ENCODE measurements at places on chromosomes 6 and 20.

DNA sequence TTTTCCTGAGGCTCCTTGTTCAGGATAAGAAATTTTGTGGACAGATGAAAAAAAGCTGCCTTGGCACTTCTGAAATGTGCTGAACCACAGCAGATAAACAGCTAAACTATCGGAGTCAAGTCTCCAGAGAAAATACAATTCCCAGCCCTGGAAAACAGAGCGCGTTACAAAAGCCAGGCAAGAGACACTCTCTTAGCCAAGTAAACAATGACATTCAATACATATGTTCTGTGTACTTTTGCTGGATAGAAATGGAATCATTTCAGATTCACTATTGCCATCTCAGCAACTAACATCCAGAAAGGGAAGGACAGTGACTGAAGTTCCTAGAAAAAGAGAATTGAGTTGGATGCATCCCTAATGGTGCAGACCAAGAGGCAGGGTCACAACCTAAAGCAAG lies 196.8 kb upstream of the NRSN1 start:
- no peak for DNase-seq

GRCh38 chr20:41029150-41029901 lies 704 bp downstream of the TOP1 start:
- peak; percentile 57 for DNase-seq

GRCh38 chr6:161840380-161840779 lies 566.5 kb upstream of the AGPAT4 start:
- DNase-seq, result no peak

- peak; percentile 44 for DNase-seq
Observed at GRCh38 chr6:33702345-33702977, 9.0 kb downstream of the UQCC2 start.

DNA sequence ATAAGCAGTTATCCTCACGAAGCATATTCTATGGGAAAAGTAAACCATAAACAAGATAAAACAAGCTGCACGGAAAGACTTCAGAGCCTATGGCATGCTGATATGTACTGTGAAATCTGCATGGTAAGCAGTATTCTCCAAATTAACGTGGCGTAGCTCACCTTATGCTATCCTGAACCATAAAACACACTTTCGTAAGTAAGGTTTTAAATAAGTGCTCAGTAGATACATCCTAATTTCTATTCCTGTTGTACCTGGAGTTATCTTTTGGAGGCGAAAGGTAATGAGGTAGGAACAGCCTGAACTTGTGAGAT lies 208.7 kb downstream of the GMDS start:
- no peak for DNase-seq

- no peak for DNase-seq
Observed at GRCh38 chr6:33215271-33216116, 7.2 kb downstream of the RING1 start.

- no peak for DNase-seq
Observed at GRCh38 chr20:45647441-45648050, 16.5 kb upstream of the WFDC9 start.

- no peak for DNase-seq
Observed at GRCh38 chr6:22332711-22333110, 35.9 kb upstream of the PRL start.

DNA sequence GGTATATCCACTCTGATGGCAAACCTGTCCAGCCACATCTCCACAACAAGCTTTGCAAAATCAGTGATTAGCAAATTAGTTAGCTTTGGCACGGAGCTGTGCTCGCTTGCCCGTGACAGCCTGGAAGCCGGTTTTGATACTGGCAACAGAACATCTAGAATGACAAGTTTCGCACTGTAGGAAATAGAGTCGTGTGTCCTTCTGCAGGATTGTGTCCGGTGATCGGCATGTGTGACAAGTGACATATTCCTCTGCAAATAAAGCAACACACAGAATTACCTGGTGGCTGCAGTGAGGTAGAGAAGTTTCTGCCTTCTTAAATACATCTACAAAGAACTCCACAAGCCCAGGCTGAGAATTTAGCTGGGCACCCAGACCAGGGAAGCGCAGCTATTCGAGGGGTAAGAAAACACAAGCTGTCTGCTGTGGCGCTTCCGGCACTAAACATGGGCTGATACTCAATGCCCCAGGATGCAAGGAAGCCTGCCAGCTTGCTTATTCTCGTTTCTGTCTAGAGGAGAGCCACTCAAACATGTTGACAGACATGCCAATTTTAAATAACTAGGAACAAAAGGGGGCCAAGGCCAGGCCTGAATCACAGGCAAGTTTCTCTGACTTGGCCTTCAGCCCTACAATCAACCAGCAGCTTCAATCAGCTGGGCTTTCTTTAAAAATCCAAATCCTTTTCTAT lies 22.2 kb downstream of the EIF2S2 start:
- DNase-seq, result no peak

GRCh38 chr6:82078286-82078908 lies 169.1 kb downstream of the IBTK start:
- DNase-seq, result no peak

- no peak for DNase-seq
Observed at GRCh38 chr6:12164508-12164770, 125.7 kb upstream of the EDN1 start.

- no peak for DNase-seq
Observed at GRCh38 chr6:36803908-36804307, 35.3 kb downstream of the CPNE5 start.

- no peak for DNase-seq
Observed at GRCh38 chr6:169085466-169085865, 168.2 kb downstream of the THBS2 start.

- no peak for DNase-seq
Observed at GRCh38 chr6:14924126-14925024, 321.5 kb upstream of the JARID2 start.

DNA sequence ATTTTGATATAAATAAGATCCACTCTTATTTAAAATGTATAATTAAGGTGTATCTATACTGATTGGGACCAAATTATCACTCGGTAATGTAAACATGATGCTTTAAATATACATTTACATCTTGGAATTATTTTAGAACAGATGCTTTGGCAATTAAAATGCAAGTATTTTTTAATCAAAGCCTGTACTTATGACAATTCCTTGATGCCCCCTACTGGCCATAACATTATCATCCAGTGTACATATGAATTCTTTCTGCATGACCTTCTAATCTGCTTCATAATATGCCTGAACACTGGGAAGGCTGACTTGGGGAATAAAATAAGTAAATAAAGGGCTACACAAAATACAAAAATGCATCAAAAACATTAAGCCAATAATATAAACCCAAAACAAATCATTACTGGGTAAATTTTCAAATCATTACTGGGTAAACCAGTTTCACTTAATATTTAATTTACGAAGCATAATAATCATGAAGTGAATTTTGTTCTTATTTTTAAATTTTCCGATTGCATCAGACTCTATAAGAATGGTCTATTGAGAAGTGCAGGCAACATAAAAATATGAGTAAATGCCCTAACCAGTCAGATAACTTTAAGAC lies 65.1 kb downstream of the CGA start:
- peak; percentile 7 for DNase-seq

DNA sequence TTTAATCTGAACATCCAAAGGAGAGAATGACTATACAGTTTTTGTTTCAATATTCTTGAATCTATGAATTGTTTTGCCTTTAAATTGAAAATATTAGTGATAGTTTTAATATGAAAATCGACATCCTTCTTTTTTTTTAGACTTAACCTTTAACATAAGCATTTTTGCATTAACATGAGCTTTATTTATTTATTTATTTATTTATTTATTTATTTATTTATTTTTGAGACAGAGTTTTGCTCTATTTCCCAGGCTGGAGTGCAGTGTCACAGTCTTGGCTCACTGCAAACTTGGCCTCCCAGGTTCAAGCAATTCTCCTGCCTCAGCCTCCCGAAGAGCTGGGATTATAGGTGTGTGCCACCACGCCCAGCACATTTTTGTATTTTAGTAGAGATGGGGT lies 27.6 kb downstream of the GJA1 start:
- DNase-seq, result no peak

Data from activated CD8-positive, alpha-beta T cell treated with anti-CD3 and anti-CD28 coated beads for 36 hours (primary cell).